DMS153 (cell line): ENCODE measurements at places on chromosomes 4 and X.

- peak; percentile 89 for DNase-seq
Measured at GRCh38 chr4:152255437-152255836, 280.5 kb downstream of the FBXW7 start.

DNA sequence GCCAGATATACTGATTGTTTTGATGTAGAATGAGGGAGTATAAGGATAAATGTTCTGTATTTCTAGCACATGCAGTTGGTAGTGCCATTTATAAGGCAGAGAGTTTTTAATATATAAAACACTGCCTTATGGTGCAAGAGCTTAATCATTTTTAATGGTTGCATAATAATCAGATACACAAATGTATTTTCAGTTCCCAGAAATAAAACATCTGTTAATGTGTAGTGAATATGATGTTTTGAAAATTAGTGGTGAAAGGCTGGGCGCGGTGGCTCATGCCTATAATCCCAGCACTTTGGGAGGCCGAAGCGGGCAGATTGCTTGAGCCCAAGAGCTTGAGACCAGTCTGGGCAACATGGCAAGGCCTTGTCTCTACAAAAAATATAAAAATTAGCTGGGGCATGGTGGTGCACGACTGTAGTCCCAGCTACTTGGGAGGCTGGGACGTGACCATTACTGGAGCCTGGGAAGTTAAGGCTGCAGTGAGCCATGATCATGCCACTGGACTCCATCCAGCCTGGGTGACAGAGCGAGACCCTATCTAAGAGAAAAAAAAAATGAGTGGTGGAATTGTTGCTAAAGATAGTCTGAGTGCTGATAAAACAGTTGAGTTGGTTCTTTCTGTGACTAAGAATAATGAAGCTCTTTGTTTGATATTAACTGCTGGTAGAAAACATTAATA is 29.3 kb downstream of the CLCN3 start:
- no peak for DNase-seq

GRCh38 chr4:176435901-176436292 is 116.1 kb downstream of the SPCS3 start:
- DNase-seq, result no peak

DNA sequence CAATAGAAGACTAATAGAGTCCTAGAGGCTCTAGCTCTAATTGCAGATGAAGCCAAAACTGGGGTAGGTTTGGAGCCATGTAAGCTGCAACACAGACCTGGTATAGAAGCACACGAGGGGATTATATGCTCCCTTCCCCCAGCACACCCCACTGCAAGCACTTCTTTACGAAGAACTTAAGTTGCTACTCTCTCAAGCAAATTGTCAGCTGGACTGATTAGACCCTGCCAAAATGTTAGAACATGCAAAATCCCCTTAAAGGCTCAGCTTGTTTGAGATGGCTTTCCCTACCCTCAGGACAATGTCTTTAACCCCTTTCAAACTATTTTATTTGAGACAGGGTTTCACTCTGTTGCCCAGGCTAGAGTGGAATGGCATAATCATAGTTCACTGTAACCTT is 4.7 kb upstream of the KIAA1210 start:
- DNase-seq, result no peak

DNA sequence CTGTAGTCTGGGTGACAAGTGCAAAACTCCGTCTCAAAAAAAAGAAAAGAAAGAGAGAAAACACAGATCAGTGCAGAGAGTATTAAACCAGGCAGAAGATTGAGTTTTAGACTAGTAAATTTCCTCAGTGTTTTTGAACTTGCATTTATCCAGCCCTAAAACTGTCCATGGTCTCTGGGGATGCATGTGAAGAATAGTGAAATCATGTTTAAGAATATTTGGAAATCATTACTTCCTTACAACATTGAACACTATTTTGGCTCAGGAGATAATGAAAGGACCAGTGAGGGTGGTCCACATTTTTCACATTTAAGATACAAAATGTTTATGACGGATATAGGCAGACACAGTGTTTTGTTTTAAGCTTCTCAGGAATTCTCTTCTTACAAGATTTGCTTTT is 195.8 kb upstream of the RASGEF1B start:
- no peak for DNase-seq

GRCh38 chr4:1720163-1720983 is 750 bp downstream of the TMEM129 start:
- DNase-seq, result no peak

DNA sequence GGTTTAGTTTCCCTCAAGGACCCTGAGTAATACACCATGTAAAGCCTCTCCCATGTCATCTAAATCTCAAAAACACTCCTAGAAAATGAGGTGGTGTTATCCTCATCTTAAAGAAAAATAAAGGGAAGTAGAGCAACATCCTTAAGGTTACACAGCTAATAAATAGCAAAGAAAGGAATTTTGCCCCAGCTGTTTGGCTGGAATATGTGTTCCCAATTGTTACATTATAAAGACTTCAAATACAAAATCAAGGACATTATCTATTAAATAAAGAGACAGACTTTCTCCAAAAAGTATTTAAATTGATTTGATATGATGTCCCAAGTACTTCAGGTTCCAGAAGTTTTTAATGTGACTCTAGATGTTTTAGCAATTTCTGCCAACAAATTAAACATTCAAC is 57.9 kb upstream of the IL15 start:
- no peak for DNase-seq

DNA sequence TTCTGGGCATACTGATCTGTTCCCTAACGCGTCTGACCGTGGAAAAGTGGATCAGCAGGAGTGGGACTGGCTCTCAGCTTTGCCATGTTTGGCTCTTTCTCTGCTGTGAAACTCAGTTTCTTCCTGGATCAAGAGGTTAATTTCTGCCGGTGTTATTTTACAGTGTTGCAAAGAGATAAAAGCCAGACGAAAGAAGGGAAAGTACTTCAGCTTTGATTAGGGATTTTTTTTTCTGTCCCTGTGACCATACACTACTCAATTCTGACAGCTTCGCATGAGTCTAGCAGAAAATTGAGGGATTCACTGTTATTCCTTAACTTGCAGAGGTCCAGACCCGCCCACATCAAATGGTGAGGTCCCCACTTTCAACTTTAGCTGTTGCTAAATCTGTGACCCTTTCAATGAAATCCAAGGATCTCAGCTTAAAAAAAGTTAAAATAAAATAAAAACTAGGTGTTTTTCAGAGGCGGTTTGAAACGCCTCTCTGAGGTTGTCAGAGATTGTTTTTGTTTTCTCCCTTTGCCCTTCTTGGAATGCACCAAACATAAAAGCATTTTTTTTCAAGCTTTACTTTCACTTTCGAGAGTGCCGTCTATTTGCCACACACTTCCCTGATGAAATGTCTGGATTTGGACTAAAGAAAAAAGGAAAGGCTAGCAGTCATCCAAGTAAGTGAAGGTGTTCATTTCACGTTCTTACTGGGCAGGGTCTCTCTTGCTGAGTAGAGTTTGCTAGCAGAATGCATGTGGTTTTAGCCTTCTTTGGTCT is at the start of gene TLR3:
Gene TLR3, plus strand, starts transcription at position 576 of the 768 bp plus-strand sequence. CDS start 7,464 bp downstream, outside the sequence.
- DNase-seq, result no peak

- DNase-seq, result no peak
Measured at GRCh38 chr4:10123227-10124101, 6.9 kb upstream of the WDR1 start.

DNA sequence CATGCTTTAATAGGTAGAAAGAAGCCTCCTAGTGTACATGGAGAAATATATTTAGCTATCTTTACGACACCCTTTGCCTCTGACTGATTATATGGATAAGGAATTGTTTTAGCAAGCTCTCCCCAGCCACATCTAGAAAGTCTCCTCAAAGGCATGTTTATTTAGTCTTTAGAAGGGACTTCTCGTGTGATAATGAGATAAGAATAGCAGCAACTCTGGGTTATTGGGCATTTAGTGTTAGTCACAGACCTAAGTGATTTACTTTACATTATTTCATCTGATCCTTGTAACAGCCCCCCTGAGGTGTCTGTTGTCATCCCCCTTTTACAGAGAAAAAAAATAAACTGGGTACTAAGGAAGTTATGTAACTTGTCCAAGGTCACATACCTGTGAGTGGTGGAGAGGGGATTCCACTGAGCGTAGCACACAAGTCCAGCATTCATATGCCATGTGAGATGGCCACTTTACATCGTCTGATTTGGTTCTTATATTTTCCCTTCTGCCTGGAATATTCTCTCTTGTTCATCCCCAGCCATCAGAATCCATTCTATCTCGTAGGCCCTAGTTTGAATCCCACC is 77.7 kb downstream of the TSPAN7 start:
- no peak for DNase-seq

DNA sequence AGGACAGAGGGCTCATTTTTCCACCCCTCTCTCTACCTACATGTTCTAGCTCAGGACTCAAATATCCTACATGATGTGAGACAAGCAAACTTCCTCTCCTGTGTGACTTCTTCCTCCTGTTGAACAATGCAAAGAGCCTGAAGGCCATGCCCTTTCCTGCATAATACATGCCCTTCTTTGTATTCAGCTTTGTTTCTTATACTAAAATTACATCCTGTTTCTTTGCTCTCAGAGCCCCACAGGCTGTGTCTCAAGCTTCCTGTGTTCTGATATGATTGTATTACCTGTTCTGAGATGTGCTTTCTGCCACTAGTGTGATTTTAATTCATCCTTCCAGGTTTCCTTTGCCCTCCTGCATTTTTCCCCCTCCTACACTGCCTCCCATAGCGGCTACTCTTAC is 166.4 kb upstream of the AFF2 start:
- DNase-seq, result no peak

DNA sequence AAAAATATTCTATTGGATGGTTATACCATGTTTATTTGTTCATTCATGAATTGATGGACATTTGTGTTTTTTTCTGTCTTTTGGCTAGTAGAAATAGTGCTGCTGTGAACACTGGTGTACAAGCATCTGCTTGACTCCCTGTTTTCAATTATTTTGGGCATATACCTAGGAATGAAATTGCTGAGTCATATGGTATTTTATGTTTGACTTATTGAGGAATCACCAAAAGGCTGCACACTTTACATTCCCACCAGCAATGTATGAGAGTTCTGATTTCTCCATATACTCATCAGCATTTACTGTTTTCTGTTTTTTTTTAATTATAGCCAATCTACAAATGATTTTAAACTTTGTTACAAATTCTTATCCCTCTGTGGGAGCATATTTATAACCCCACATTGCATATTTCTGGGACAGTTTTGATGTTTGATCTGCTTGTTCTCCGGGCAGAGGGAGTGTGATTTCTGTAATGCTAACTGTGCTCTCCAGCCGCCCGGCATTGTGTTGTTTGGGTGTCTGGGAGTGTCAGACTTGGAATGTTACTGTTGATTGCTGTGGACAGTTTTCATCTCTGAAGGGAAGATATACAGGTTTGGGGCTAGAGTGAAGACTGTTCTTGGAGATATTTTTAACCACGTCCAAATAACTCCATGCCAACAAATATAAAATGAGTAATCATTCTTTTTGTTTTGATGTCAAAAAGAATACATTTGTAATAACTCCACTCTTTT is 60.5 kb upstream of the PGRMC2 start:
- DNase-seq, result no peak

GRCh38 chr4:1627417-1628313 is 56.4 kb downstream of the FAM53A start:
- DNase-seq, result no peak

GRCh38 chr4:163493643-163494359 is 689 bp upstream of the TMA16 start:
- no peak for DNase-seq

- DNase-seq, result peak; percentile 24
Measured at GRCh38 chrX:154603438-154604430, 15.3 kb downstream of the CTAG1B start.

DNA sequence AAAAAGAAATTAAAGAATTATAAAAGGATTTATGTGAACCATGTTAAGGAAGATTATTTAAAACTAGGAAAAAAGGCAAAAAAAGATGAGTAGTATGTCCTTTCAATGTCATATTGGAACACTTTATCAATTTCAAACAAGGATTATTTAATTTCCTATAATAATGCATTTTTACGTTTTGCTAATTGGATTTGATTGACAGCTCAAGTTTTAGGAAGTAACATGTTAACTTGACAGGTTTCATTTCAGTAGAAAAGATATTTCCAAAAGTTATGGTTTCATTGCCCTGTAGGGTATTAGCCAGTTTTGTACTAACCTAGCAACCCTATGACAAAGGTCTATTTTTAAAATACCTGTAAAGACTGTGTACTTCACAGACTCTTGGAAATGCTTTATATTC is 379.6 kb upstream of the ZFP42 start:
- DNase-seq, result no peak
